ENCODE measurements at places on chromosomes 1 and 21. TPM values are rescaled to one million over a fixed set of nuclear protein-coding genes. Genes with fewer than 3 reads are reported as not detected.

DNA sequence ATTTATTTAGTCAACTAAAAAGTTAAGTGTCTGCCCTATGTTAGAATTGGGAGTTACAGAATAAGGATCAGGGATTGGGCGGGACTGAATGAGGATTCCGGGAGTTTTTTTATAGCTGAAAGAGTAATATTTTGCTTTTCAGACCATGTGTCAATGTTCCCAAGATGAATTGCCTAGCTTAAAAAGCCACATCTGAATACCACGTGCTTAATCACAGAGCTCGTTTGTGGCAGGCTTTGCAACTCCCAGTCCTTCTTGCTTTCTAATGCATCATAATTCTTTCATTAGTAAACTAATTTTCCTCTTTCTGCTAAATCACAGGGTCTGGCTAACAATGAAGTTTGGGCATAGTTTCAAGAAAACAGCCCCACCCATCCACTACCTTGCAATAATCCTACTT is 4.2 kb upstream of the BCL10 start:
- no peak for DNase-seq

DNA sequence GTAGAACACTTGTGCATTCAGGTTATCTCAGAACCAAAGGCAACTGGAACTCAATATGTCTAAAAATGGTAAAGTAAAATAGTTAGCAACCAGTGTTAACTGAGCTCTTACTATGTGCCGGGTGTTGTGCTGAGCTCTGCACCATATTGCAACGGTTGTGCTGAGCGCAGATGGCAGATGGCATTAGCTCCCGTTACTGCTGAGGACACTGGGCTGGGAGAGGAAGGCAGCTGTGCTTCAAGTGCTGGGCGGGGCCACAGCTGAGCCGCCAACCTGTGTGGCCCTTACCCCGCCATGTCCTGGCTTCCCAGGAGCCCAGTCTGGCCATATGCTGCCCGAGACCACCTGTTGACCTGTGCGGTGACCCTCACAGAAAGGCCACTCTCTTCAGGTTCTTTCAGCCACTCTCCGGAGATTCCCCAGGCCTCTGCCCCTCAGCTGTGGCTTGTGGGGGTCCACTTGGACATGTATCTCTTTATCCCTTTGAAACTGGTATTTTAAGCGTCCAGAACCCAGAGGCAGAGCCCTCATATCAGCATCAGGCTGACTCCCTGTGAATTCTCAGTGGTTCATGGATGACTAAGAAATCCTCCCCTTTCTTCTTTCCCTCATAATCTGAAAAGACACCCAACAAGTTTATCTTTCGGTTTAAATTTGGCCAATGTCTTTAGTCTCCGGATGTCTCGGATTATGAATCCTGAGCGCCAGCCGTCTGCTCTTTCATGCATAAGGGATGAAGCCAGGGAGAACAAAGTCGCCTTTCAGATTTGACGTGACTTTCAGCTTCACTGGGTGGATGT is 26.4 kb downstream of the LDLRAP1 start:
- no peak for DNase-seq

DNA sequence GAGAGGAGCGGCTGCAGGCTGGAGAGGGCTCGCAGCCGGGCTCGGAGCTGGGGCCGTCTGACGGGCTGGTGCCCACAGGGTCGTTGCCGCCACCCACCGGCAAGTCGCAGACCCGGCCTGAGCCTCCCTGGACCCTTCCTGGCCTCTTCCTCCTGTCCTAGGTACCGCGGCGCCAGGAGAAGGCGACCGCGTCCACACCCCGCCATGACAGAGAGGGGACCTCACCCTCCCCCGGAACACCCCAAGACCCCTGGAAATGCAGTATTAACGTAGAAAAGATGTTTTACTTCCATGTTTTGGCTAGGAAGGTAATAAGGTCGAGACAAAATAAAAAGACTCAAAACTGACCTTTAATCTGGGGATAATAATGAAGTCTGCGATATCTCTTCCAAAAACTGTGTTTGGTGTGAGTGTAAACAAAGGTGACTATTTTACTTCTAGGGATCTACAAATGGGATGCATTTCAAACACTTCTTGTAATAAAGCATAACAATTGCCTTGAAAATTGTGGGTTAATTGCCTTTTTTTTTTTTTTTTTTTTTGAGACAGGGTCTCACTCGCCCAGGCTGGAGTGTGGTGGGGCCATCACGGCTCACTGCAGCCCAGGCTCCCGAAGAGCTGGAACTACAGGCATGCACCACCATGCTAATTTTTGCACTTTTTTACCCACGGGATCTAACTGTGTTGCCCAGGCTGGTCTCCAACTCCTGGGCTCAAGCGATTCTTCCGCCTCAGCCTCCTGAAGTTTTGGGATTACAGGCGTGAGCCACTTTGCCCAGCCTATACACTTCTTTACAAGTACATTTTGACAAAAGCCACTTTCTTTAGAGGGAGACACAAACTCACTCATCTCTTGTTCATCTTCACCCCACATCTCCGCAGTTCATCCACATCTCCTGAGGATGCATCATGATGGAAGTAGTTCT is 838 bp upstream of the RSRP1 start:
- DNase-seq = no peak

GPATCH4 gene
- 35.6 TPM for total RNA-seq

RIPPLY3 gene
- total RNA-seq = not detected

SLC45A1 gene
- 0.56 TPM for total RNA-seq
